Karpas-422 (cell line): ENCODE measurements at places on chromosomes 3 and 15. TPM values are rescaled to one million over a fixed set of nuclear protein-coding genes. Genes with fewer than 3 reads are reported as not detected.
A peak's percentile ranks its signal among the peaks of the same experiment; 100 is the strongest.

- no peak for DNase-seq
- no peaks in the 10 kb centered on the region for H3K4me1 ChIP-seq
- no peak overlapping the region for H3K4me3 ChIP-seq
- H3K36me3 ChIP-seq: no peaks in the 10 kb centered on the region
- H3K27me3 ChIP-seq: no peaks in the 10 kb centered on the region
Measured at GRCh38 chr3:70264122-70264780, 48.2 kb downstream of the MDFIC2 start.

- no peaks in the 10 kb centered on the region for H3K36me3 ChIP-seq
- peaks cover 6% of the 10 kb centered on the region for H3K4me1 ChIP-seq
- H3K4me3 ChIP-seq: no peak overlapping the region
- no peak for DNase-seq
- H3K27me3 ChIP-seq: no peaks in the 10 kb centered on the region
- no peak overlapping the region for H3K27ac ChIP-seq
Measured at GRCh38 chr3:9595877-9596276, 42.3 kb upstream of the LHFPL4 start.

AKAP13 gene
- total RNA-seq: 156 and 166 TPM in 2 replicates

DNA sequence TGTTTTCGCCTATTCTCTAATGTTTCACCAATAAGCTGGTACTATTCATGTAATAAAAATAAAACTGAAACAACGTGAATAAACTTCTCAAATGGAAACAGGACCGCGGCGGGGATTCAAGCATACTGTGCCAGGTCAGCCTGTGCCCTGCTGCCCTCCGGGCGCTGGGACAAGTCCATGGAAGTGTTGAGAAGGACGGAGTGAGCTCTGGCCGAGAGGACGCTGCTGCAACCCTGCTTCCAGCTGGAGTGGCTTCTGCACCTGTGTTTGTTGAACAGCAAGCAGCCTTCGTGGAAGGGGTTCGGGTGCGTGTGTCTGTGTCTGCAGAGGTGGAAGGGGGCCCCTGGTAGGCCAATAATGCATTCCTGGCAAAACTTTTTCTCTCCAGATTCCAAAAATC is 50.0 kb upstream of the PCSK6 start:
- no peak overlapping the region for H3K4me3 ChIP-seq
- no peak for DNase-seq
- no peaks in the 10 kb centered on the region for H3K4me1 ChIP-seq
- H3K36me3 ChIP-seq: no peaks in the 10 kb centered on the region

RASA2 gene
- total RNA-seq: 11.5 and 27.1 TPM in 2 replicates

DNA sequence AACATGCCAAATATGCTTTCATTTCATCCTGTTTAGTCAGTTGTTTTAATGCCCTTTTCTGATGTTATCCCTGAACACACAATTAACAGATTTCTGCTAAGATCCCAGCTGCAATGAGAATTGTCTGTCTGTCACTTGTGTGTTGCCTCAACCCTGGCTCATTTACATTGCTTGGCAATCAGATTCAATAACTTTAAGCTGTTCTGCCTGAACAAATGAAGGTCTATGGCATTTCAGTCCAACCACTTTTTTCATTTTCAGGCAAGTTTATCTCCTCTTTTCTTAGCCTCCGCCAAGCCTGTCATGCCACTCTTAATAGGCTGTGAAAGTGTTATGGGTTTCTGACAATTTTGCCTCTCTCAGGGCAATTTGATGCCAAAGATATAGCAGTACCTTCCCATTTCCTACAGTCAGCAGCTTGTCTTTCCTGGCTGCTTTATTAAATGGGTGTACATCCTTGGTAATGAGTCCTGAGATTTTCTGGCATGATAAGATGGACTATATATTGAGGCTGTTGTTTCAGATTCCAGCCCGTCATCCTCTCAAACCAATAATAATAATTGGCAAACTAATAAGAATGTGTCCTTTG is 68.7 kb upstream of the ADAMTS9 start:
- no peak for DNase-seq
- H3K36me3 ChIP-seq: no peaks in the 10 kb centered on the region
- no peaks in the 10 kb centered on the region for H3K4me1 ChIP-seq
- H3K27me3 ChIP-seq: no peaks in the 10 kb centered on the region

DNA sequence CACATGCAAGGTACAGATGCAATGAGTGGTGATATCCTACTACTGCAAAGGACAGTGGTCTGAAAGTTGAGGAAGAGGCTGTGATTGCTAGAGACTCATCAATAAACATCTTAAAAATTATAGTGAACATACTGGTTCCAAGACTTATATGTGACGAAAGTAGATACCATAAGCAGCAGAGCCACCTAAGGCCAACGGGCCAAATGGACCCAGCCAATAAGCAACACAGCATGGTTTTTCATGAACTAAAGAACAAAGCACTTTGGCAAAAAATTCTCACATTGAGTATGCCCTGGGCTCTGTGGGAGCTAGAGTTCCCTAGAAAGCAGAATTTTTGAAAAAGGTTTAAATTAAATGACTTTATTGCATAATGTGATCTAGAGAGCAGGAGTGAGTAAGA is 272.1 kb downstream of the SI start:
- no peak for DNase-seq
- no peaks in the 10 kb centered on the region for H3K27me3 ChIP-seq
- H3K27ac ChIP-seq: no peak overlapping the region
- H3K4me3 ChIP-seq: no peak overlapping the region

GPR149 gene
- not detected in 2 replicates for total RNA-seq

GRCh38 chr3:55782807-55783206 is 295.7 kb upstream of the WNT5A start:
- no peaks in the 10 kb centered on the region for H3K36me3 ChIP-seq
- no peaks in the 10 kb centered on the region for H3K27me3 ChIP-seq
- no peak overlapping the region for H3K27ac ChIP-seq

CTXND1 gene
- total RNA-seq: not detected in 2 replicates

GP5 gene
- not detected in 2 replicates for total RNA-seq

GRCh38 chr3:150074697-150075416 is 104.2 kb upstream of the PFN2 start:
- H3K36me3 ChIP-seq: no peaks in the 10 kb centered on the region
- H3K27me3 ChIP-seq: no peaks in the 10 kb centered on the region
- H3K27ac ChIP-seq: peak overlapping the region; percentile 28
- H3K4me1 ChIP-seq: peaks cover 22% of the 10 kb centered on the region

PPP2R3A gene
- not detected in 2 replicates for total RNA-seq

- no peaks in the 10 kb centered on the region for H3K27me3 ChIP-seq
- DNase-seq: no peak
- H3K4me1 ChIP-seq: no peaks in the 10 kb centered on the region
Measured at GRCh38 chr3:184457329-184457728, 77.5 kb downstream of the CHRD start.

- no peak for DNase-seq
- H3K27me3 ChIP-seq: no peaks in the 10 kb centered on the region
- no peak overlapping the region for H3K4me3 ChIP-seq
- no peak overlapping the region for H3K27ac ChIP-seq
- H3K36me3 ChIP-seq: no peaks in the 10 kb centered on the region
Measured at GRCh38 chr3:98699132-98699531, 64.0 kb upstream of the ST3GAL6 start.

- DNase-seq: no peak
- no peaks in the 10 kb centered on the region for H3K4me1 ChIP-seq
- H3K36me3 ChIP-seq: no peaks in the 10 kb centered on the region
- no peak overlapping the region for H3K4me3 ChIP-seq
- no peaks in the 10 kb centered on the region for H3K27me3 ChIP-seq
Measured at GRCh38 chr15:33858836-33859235, 109.5 kb upstream of the CHRM5 start.

DNA sequence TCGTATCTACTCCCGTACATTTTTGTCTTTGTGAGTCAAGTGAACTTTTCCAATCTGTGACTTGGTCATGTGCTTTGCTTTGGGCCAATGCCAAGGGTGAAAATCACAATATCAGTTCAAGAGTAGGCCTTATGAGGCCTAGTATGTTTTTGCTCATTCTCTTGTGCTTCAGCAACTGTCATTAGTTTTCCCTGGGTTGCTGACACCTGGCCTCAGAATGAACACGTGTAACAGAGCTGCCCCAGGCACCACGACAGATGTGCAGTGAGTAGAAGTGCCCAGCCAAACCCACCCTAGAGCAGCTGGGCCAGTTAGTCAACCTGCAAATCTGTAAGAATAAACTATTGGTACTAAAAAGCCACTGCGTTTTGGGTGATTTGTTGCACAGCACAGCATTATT is 460.3 kb upstream of the WNT5A start:
- DNase-seq: no peak
- no peak overlapping the region for H3K4me3 ChIP-seq
- H3K4me1 ChIP-seq: no peaks in the 10 kb centered on the region
- no peaks in the 10 kb centered on the region for H3K27me3 ChIP-seq
- no peak overlapping the region for H3K27ac ChIP-seq

ZNF609 gene
- total RNA-seq: 26.7 and 29.6 TPM in 2 replicates

DNA sequence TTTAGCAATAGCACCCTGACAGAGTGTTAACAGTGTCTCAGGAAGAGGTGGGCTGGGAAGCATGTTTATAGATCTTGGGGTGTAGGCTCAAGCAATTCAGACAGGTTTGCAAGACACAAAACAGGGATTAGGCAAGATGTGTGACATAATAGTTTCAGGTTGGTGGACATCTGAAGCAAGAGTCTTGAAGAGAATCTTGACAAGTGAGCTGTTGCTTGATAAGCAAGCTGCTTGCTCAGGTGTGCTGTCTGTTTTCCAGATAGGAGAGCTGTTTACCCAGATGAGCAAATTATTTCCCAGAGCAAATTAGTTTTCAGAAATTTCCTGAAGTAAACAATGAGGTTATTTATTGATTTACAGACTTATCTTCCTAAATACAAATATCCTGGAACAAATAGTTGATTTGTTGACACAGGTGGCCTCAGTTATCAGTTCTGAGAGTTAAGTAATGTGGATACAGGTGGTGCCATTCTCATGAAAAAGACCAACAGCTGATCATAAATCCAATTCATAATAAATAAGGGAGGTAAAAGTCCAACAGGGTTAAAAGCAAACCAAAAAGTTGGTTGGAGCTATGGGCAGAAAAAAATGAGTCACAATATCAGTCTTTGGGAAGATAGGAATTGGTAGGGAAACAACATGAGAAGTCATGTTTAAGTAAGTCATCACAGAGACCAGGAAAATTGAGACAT is 437.3 kb downstream of the TBL1XR1 start:
- DNase-seq: no peak
- H3K27me3 ChIP-seq: no peaks in the 10 kb centered on the region
- no peaks in the 10 kb centered on the region for H3K36me3 ChIP-seq
- H3K27ac ChIP-seq: no peak overlapping the region
- no peak overlapping the region for H3K4me3 ChIP-seq

MYO1E gene
- total RNA-seq: 0.25 and 1.5 TPM in 2 replicates

GRCh38 chr3:43160664-43161063 is 54.8 kb upstream of the POMGNT2 start:
- H3K27me3 ChIP-seq: 0 out of 2 replicates have a peak, but pooled peaks cover 1% of the 10 kb centered on the region
- H3K27ac ChIP-seq: no peak overlapping the region
- no peak overlapping the region for H3K4me3 ChIP-seq

GRCh38 chr3:48899273-48899672 is 591 bp upstream of the SLC25A20 start:
- peak overlapping the region; percentile 91 for H3K4me3 ChIP-seq
- no peak overlapping the region for H3K27ac ChIP-seq
- no peaks in the 10 kb centered on the region for H3K36me3 ChIP-seq
- DNase-seq: no peak

DUOX2 gene
- 0.07 and 0.45 TPM in 2 replicates for total RNA-seq

IMPG2 gene
- total RNA-seq: 0.32 and 0.45 TPM in 2 replicates

DNA sequence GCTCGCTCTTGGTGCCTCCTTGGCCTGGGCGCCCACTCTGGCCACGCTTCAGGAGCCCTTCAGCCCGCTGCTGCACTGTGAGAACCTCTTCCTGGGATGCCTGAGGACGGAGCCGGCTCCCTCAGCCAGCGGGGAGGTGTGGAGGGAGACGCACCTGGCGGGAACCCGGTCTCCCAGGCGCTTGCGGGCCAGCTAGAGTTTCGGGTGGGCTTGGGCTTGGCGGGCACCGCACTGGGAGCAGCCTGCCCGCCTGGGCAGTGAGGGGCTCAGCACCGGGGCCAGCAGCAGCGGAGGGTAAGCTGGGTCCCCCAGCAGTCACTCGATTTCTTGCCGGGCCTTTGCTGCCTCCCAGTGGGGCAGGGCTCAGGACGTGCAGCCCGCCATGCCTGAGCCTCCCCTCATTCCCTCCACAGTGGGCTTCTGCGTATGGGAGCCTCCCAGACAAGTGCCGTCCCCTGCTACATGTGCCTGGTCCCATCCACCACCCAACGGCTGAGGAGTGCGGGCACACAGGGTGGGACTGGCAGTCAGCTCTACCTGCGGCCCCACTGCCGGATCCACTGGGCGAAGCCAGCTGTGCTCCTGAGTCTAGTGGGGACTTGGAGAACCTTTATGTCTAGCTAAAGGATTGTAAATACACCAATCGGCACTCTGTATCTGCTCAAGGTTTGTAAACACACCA is 708.7 kb downstream of the VGLL3 start:
- H3K36me3 ChIP-seq: no peaks in the 10 kb centered on the region
- no peaks in the 10 kb centered on the region for H3K4me1 ChIP-seq
- no peak overlapping the region for H3K27ac ChIP-seq
- H3K27me3 ChIP-seq: no peaks in the 10 kb centered on the region
- no peak overlapping the region for H3K4me3 ChIP-seq
- no peak for DNase-seq

CFAP161 gene
- total RNA-seq: 0.11 TPM in 1 of 2 replicates, not detected in the other

DNA sequence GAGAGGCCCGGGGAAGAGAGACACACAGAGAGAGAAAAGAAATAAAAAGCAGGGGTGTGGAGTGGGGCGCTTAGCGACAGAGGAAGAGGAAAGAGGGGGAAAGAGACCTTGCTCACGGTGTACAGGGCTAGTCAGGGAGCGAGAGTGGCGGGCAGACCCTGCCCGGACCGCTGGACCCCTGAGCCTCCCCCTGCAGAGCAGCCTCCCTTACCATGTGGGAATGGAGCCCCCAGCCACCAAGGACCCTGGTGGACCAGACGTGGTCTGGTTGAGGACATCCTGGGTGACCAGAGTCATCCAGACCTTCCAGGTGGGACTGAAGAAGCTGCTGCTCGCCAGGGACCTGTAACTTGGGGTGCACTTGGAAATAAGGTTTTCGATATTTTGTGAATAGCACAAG is 129.6 kb downstream of the CHSY1 start:
- H3K36me3 ChIP-seq: no peaks in the 10 kb centered on the region
- peaks cover 48% of the 10 kb centered on the region for H3K4me1 ChIP-seq
- no peak overlapping the region for H3K4me3 ChIP-seq
- H3K27me3 ChIP-seq: no peaks in the 10 kb centered on the region
- DNase-seq: no peak
